Activated gamma-delta T cell treated with anti-CD3 and anti-CD28 coated beads, Interleukin-2, amount 50 U/mL, for 16 hours (primary cell): ENCODE measurements at places on chromosomes 11 and 22.

DNA sequence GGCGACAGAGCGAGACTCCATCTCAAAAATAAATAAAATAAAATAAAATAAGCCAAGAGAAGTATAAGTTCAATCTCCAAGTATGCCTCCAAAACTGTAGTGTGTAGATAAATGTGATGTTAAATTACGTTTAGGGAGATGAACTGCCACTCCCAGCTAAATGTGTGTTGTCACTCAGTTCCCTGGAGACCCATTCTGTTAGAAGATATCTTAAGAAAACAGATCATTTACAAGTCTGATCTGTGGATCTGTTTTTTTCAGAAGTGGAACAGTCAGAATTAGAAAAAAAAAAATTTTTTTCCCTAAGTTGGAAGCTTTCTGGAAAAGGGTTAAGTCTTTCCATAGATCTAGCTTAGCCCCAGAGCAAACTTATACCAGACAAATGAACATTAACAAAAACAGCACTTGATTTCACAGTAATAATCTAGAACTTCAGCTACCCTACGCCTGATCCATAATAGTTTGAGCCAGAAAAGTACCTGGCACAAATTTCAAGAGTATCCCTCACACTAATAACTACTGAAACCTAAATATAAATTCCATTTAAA lies 18.2 kb downstream of the CELF1 start:
- no peak for DNase-seq

DNA sequence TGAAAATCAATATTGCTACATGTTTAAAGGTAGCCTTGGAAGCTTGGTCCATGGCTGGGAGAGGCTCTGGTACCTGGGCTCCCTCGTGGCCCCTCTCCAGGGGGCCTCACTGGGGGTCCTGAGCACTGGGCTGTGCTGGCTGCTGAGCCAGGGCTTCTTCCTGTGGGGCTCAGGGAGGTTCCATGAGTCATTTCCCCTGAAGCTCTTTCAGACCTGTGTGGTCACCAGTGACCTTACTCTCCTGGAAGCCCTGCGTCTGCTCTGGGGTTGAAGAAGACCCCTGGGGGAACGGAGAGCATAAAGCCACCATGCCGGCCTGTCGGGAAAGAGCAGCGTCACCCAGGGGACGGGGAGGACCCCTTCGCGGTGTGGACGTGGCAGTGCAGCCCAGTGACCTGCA lies 389.0 kb downstream of the TBC1D22A start:
- DNase-seq: no peak

DNA sequence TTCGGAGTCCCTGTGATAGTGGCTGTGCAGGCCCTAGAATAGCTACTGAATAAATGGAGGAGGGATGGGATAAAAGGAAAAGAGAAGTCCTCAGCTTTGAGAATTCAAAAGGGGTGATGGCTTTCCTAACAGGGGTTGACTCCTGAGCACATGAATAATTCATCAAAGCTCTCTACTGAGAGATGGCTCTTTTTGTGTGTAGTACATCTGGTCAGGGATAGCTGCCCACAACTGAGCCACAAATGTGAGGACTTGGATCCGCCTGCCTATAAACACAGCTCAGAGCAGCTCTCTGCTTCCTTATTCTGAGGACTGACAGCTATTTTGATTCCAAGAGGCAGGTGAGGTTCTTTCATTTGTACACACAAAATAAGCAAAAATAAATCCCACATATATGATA lies 82.3 kb downstream of the USP35 start:
- DNase-seq: no peak

GRCh38 chr11:43582863-43583462 lies 97.6 kb upstream of the HSD17B12 start:
- no peak for DNase-seq

DNA sequence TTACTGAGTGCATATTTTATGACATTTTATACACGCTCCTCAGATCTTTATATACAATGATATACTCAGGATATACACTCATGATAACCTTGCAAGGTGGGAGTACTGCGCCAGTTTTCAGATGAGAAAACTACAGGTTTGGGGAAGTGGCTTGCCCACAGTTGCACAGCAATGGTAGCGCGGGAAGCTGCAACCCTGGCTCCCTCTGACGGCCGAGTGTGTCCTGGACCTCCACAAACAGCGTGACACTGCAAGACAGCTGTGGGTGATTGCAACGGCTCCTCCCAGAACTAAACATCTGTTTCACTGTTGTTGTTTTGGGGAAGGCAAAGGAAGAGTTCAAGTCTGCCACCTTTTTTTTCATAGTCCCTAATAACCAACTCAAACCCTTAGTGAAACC lies 47.0 kb downstream of the PACSIN2 start:
- no peak for DNase-seq

DNA sequence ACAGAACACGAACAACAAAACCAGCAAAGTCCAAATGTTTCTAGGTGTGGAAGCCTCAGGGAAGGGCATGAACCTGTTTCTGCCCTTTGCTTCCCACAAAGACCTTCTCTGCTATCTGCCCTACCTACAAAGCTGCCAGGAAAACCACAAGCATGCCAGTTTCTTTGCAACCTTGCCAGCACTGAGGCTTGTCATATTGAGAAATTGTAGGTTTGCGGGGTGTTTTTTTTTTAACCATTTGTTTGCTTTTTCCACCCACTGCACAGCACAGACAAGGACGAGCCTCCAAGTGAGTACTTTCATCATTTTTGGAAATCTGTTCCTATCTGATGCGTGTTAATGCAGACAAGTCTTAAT lies 12.8 kb downstream of the PARVG start:
- DNase-seq: no peak

DNA sequence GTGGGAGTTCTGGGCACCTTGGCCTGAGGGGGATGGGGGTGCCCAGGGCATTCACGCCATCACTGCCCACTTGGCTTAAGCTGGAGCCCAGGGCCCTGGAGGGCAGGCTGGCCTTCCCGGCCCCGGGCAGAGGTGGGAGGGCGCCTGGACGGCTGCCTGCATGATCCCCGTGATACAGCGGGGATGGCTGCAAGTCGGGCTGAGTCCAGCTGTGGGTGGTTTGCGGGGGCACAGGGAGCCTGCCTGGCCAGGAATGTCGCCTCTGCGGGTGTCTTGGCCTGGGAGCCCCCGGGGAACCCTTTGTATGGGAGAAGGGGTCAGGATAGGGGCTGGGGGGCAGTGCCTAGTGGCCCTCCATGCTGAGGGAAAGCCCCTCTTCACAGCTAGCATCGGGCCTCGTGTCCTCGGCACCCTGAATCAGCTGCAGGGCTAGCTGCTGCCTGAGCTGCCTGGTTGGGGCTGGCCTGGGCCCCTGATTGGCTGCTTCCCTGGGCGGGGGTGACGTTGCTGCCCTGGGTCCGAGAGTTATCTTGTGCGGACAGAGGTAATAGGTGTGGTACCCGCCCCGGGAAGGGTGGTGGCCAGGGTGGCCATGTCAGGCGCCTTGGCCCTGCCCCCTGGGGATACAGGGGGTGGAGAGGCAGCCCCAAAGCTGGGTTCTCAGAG lies 8.3 kb downstream of the BRSK2 start:
- no peak for DNase-seq

DNA sequence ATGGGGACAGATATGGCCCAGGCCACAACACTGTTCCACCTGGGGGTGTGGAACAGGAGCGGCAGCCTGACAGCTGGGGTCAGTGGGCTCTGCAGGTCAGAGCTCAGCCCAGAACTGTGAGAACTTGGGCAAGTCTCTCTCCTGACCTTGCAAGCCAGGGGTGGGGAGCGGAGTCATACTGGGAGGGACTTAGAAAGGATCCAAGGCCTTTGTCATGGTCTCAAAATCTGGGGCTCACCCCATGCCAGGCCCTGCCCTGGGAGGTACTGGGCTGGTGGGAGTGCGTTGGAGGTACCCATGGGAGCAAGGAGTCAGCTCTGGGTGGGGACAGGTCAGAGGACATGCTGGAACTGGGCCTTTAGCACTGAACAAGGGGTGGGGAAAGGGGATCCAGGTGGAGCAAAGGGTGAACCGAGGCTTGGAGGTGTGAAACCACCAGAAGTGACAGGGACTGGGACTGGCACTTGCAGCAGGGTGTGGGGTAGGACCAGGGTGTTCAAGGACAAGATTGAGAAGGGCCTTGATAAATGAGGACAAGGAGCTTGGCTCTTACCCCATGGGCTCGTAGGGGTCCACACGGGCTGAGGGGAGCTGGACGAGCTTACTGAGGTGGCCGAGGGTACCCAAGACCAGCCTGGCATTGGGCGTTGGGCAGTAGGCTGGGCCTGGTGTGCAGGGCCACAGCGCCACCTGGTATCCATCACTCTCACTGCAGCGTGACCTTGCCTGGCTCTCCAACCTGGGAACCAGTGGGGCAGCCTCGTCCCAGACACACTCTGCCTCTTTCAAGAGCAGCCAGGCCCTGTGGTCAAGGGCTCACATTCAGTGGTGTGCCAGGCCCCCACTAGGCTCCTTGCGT lies 7.4 kb upstream of the PMM1 start:
- DNase-seq: no peak

DNA sequence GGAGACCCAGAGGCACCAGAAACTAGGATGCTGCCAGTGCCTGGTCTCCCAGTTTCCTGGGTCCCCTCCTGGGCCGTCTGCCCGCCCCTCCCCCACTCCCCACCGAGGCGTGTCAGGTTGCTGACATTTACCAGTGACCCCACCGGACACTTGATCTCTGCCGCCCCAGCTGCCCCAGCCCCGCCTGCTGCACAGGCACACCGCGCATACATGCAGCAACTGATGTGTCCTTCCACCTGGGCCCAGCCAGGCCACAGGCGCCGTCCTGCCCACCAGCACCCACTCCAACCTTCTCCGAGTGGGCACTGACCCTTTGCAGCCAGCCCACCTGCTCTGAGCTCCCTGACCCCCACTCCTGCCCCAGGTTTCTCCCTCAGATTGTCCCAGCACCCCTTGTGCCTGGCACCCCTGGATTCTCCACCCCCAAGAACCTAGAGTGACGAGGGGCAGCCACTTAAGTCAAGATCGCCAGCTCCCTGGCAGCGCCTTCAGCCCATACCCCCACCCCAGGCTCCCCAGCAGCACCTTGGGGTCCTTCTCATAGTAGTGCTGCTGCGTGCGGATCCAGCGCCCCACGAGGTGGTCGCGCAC lies 548 bp downstream of the PYGM start:
- no peak for DNase-seq

DNA sequence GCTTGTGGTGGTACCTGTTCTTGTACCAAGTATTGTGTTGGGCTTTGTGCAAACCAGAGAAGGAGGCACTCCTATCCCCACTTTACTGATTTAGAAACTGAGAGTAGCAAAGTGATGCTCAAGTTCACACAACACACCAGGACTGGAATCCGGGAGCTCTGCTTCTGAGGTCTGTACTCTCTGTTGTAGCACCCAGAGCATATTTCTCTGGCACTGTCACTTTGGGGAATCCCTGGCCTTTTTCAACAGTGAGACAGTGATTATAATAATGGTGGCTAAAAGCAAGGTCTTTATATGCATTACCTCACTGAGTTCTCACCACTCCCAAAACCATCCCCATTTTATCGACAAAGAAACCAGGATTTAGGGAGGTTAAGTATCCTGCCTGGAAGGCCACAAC lies 362.4 kb downstream of the TENM4 start:
- no peak for DNase-seq
